ENCODE measurements at places on chromosomes 11 and 22.

- DNase-seq = no peak
Observed at GRCh38 chr11:111676878-111677585, 74.8 kb downstream of the SIK2 start.

DNA sequence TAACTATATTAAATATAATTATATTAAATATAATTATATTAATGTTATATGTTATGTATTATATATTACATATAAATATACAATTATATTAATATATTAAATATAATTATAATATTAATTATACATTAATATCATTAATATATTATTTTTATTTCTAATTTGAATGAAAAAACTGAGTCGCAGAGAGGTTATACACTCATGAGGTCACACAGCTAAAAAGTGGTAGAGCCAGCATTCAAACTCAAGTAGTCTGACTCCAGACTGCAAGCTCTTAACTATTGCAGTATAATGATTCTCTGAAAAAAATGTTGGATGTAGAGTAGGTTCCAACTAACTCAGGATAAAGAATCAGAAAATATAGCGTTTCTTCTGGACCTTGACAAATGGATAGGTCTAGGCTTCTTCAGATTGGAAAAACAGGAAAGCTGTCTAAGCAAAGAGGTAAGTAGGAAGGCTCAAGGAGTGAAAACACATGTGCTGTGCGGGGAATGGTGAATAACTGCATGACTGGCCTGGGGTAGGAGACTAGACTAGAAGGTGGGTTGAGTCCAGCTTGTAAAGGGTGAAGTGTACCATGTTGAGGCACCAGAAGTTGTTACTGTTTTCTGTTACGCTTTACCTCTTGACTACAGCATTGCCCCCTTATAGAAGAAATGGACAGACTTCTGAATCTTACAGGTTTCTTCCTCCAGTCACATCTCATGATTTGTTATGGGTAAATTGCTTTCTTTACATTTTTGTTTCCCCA lies 80.3 kb downstream of the TRIM44 start:
- peak; percentile 21 for DNase-seq

GRCh38 chr11:57343825-57344224 lies 5.7 kb downstream of the P2RX3 start:
- DNase-seq = no peak

DNA sequence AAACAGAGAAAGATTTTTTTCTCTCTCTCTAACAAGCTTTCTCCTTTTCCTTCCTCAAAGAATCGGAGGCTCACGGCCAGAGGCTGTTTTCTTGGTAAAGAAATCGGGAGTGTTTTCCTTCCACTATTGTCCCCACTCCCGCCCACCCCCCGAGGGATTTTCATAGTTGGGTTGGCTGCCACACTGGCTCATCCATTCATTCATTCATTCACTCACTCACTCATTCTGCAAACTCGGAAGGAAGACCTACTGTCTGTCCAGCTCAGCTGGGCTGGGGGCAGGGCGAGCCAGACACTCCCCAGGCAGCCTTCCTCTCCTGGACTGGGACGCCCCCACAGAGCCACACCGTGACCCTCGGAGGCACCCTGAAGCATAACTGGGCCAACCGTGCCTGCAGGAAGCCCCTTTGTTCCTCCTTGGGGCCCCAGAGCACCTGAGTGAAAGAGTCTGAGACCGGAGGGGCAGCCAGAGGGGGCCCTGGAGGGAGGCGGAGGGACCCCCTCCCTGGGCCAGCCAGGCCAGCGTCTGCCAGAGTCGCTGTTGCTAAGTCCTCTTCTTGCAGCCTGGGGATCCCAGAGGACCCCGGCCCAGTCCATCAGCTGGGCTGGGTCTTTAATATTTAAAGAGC lies 17.0 kb downstream of the CDKN1C start:
- DNase-seq = no peak

- no peak for DNase-seq
Observed at GRCh38 chr11:62054484-62055121, 69.2 kb upstream of the INCENP start.
